ENCODE measurements at places on chromosomes 13 and 19.

DNA sequence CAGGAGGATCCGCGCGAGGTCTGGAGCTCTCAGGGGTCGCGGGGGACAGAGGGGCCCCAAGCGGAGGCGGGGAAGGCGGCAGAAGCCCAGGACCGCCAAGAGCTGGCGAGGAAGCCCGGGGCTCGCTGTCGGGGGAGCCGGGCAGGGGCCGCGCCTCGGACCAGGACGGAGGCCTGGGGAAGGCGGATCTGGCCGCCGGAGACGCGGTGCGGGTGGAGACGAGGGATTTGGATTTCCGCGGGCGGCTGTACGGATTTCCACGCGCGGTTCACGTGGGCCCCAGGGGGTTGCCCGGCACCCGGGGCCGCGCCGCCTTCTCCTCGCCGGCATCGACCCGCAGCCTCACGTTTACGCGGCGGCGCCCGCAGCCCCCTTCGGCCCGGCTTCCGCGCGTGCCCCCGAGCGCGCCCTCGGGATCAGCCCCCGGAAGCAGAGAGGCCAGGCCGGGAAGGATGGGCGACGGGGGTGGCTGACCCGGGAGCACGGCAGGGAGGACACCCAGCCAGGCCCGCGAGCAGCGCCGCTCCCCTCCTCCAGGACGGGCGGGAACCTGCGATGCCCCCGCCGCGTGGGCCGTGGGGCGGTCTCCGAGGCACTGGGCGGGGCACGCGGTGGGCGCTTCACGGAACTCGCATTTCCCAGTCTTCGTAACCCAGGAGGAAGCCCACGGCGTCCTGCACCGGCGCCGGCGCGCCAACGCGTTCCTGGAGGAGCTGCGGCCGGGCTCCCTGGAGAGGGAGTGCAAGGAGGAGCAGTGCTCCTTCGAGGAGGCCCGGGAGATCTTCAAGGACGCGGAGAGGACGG, 4.7 kb downstream of the F7 start:
- DNase-seq = peak; percentile 49

DNA sequence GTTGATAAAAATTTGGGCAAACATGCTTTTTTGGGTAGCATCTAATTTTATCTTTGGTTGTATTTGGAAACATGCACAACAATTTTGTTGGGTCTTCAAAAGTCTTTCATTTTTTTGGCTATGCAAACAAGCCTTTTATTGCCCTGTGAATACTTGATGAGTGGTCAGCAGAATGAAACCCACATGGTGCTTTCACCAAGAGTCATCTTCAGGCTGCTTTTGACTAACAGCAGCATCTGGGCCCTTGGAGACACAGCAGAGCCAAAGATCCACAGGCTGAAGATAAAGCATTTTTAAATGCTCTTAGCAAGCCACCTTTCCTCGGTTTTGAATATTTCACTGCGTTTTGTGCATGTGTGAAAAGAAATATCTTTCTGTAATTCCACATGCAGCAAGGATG, 154.9 kb downstream of the FGF9 start:
- no peak for DNase-seq

- no peak for DNase-seq
Measured at GRCh38 chr19:50300814-50301606, 28.2 kb downstream of the KCNC3 start.

DNA sequence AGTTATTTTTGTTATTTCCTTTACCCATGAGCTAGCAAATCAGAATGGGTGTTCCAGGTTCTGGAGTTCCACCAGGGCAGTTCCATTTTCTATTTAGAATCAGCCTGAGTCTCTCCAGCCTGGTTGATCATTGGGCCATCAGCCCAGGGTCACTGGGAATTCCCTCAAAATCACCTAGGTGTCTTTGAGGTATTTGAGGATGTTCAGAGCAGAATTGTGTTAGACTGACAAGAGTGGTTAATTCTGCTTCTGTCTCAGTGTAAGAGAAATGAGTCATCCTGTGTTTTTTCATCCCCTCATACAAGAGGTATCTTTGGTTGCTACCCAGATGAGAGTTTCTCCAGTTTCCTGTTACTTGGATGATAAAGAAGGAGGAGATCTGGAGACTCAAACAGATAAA, 11.7 kb downstream of the ZNF66 start:
- DNase-seq = no peak

- no peak for DNase-seq
Measured at GRCh38 chr19:46603752-46604231, 2.7 kb downstream of the CALM3 start.

DNA sequence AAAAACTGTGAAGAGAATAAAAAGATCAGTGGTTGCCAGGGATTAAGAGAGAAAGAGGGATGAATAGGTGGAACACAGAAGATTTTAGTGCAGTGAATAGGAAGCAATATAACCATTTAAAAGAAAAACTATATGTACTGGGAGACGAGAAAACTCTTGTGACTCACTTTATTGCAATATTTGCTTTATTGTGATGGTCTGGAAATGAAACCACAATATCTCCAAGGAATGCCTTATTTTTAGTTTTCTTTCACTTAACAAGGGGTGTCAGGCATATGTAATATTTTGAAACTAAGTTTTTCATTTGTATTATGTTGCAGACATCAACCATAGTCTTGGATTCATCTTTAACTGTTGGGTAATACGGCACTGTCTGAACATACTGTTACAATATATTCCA, 1308.2 kb downstream of the PCDH9 start:
- no peak for DNase-seq

DNA sequence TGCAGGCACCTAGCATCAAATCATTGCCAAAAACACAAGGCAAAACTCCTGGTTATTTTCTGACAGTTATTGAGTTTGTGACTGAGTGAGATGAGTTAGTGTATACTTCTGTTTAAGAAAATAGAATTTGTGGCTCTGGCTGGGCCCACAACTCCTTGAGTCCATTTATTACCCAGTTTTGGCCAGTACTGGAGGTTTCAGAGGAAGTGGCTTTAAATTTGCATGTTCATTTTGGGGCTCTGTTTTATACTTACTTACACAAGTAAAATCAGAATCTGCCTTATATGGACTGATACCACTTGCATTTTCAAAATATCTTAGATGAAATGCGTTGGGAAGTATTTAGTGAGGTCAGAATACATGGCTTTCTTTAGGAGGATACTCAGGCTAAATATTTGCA, 29.0 kb downstream of the TNFSF11 start:
- DNase-seq = no peak

DNA sequence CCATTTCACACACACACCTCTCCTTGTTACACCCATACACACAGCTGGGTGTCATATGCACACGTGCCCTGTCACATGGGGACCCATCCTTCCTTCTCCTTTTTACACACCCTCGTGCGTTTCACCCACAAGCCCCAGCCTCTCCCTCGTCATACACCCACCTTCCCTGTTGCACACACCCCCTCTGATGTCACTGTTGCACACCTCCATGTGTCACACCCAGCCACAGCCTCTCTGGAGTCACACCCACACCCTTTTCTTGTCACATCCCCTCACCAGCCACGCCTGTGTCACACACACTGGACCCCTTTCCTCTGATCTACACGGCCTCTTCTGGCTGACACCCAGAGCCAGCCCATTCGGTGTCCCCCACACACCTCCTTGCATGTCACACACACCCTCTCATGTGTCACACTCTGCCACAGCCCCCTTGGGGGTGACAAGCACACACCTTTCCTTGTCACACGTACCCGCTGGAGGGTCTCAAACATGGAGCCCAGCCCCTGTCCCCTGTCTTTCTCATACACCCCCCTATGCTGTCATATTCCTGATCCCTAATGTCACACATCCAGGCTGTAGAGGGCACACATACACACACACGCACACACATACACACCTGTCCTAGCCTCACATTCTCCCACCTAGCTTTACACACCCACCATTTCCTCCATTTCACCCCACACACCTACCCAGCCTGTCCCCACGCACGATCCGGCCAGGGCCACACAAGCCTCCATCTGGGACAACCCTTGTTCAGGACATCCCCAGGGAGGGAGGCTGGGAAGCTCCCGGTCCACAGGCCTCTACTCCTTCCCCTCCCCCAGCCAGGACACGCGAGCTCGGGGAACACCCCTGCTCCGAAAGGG, 1.4 kb downstream of the NOVA2 start:
- peak; percentile 39 for DNase-seq

DNA sequence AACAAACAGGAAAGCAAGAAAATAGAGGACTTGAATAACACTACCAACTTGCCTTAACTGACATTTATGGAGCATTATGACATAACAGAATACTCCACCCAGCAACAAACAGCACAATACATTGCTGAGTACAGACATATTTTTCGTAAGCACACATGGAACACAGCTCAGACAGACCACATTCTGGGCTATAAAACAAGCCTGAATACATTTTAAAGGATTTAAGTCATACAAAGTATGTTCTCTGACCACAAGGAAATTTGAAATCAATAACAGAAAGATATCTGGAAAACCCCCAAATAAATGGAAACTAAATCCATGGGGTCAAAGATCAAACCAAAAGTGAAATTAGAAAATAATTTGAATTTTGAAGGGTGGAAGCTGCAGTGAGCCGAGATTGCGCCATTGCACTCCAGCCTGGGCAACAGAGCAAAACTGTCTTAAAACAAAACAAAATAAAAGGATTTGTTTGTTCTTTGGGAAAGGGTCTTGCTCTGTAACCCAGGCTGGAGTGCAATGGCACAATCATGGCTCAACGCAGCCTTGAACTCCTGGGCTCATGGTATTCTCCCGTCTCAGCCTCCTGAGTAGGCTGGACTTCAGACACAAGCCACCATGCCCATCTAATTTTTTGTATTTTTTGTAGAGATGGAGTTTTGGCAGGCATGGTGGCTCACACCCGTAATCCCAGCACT, 5.6 kb downstream of the ZDHHC20 start:
- no peak for DNase-seq

DNA sequence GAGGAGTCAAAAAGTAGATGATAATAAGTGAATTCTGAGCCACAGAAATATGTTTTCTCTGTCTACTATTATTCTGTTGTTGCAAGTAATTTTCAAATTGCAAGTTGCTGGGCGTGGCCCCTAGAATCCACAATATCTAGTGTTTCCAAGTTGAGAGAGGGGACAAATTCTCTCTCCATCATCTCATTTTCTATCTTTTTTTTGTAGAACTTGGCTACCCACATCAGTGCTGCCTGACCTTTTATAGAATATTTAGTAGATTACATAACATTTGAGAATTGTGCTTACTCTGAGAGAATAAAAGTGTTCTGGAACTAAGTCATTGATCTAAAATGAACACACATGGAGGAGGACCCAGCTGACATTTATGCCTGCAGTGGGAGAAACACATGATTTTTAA, 110.9 kb upstream of the CSNK1A1L start:
- DNase-seq = no peak

DNA sequence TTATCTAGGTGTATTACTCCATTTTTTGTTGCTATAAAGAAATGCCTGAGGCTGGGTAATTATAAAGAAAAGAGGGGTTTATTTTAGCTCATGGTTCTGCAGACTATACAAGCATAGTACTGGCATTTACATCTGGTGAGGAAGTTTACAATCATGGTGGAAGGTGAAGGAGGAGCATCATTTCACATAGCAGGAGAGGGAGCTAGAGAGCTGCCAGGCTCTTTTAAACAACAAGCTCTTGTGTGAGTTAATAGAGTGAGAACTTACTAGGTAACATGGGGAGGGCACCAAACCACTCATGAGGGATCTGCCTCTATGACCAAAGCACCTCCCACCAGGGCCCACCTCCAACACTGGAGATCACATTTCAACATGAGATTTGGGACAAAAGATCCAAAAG, 221.7 kb upstream of the GPC6 start:
- no peak for DNase-seq

GRCh38 chr13:66446413-66446812, 783.7 kb downstream of the PCDH9 start:
- no peak for DNase-seq

- DNase-seq = no peak
Measured at GRCh38 chr19:4974880-4975469, 6.1 kb downstream of the KDM4B start.

DNA sequence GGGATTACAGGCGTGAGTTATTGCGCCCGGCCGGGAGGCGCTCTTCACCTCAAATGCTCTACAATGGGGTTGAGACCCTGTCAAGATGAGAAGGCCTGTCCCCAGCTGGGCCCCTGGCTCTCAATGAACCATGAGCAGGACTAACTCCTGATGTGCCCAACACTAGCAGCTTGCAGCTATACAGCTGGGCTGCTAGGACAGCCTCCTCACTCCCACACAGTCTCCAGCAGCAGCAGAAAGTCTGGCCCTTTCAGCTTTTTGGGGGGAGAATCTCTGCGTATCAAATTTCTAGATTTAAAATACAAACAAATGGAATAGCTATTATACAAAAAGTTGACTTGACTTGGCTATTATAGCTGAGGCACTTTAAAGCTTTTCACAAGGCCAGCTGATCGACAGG, 30.2 kb downstream of the TMTC4 start:
- no peak for DNase-seq

- no peak for DNase-seq
Measured at GRCh38 chr13:31521435-31521834, 217.9 kb upstream of the RXFP2 start.

GRCh38 chr13:90868321-90868920, 479.1 kb upstream of the MIR17HG start:
- DNase-seq = peak; percentile 10

DNA sequence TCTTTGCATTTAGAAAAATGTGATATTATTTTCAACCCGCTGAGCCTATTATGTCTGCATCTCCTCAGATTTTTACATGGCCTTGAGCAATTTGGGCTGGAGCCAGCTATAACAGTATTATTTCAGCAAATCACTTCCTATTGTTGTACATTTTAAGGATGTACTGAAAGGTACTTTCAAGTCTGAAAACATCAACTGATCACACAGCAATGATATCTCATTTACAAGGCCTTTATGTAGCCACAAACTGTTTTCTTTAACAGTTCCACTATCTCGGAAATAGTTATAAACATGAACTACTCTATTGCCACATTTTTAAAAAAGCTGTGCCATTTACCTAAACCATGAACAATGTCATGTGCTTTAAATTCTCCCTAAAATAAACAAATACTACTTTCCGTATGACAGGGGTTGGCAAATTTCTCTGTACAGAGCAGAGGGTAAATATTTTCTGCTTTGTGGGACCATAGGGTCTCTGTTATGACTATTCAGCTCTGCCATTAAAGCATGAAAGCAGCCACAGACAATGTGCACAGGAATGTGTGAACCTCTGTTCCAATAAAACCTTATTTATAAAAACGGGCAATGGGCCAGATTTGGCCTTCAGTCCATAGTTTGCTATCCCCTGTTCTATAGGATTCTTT, 560.4 kb downstream of the GPC6 start:
- no peak for DNase-seq
